Activated naive CD8-positive, alpha-beta T cell treated with anti-CD3 and anti-CD28 coated beads, Interleukin-2, amount 50 U/mL, for 24 hours (primary cell): ENCODE measurements at places on chromosomes 16 and 17.
A peak's percentile ranks its signal among the peaks of the same experiment; 100 is the strongest.

DNA sequence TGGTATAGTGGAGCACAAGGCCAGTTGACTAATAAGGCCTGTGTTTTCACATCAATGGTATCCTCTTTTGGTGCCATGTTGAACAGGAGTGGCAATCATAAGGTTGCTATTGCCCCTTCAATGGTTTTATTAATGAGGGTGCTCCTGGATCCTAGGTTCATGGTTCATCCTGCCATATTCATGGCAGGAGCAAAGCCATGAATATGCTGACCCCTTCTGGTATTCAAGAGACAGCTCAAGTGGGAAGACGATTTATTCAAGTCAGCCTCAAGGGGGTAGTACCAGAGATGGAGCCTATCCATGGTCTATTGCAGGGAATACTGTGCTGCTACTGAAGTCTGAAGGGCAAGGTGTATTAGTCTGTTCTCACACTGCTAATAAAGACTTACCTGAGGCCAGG lies 2.6 kb downstream of the ABCA9 start:
- DNase-seq = no peak

DNA sequence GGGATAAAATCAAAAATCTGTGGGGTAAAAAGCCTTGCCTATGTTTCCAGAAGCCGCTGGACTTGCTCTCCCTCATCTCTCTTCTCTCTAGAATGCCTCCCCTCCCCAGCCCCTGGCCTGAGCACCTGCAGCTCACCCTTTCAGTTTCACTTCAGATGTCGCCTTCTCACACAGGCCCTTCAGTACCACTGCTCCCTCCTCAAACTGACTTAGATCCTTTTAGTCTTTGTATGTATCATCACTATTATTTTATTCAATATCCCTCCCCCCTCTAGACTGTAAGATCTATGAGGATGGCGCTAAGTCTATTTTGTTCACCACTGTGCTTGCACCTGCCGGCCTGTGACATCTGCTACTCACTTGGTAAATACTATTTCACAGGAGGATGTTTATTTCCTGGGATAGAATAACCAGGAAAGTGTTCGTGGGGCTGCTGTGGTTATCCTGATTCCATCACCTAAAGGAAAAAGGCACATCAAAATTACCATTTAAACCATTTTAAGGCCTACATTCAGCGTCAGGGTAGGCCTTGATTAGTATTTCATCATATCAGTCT lies 122.3 kb downstream of the MRTFB start:
- peak; percentile 20 for DNase-seq

GRCh38 chr16:84115919-84116719 lies 623 bp downstream of the MBTPS1 start:
- no peak for DNase-seq

DNA sequence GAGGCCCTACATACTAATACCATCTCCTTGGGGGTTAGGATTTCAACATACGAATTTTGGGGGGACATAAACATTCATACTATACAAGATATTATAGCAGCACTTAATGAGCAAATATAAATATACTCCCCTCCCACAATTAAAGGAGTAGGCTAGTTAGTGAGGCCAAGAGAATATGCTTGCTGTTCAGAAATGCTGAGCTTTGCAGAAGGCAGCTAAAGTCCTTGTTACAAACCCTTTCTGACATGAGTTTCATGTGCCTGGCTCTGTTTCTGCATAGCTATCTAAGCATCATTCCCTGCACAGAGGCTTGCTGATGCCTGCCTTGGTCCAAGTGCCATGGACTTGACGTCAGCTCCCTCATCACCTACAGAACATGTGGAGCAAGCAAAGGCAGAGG lies 73.5 kb downstream of the GP2 start:
- DNase-seq = no peak

DNA sequence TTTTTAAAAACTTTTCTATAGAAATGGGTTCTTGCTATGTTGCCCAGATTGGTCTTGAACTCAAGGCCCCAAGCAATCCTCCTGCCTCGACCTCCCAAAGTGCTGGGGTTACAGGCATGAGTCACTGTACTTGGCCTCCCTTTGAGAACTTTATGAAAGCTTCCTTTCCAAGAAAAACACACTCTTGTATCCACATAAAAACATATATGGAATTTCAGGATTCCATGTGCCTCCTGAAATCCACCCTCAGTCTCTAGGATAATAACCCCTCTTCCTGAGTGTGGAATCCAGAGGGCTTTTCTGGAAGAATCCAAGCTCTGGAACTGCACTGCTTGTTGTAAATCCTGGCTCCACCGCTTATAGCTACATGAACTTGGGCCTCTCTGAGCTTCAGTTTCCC lies 53.2 kb upstream of the MRTFB start:
- DNase-seq = no peak

DNA sequence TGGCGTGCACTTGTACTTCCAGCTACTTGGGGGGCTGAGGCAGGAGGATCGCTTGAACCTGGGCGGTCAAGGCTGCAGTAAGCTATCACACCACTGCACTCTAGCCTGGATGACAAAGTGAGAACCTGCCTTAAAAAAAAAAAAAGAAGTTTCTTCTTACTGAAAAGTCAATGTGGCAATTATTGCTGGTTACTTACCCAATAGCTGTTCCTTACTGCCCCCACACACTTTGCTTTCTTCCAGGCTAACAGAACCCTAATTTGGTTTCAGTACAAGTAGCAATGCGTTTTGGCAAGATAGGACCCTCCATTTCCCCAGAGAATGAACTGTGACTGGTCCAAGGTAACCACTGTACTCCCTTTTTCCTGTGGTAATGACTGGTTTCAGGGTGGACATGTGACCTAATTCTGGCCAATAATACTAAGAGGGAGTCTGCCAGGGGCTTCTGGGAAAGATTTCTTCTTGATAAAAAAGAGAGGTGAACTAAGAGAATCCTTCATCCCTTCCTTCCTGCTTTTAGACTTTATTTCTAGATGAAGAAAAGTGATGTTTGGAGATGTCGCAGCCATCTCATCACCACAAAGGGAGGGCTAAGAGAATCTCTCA lies 58.8 kb upstream of the MSI2 start:
- no peak for DNase-seq

- DNase-seq = no peak
These were observed 5.8 kb downstream of the TOM1L2 start for GRCh38 chr17:17966399-17966798.

DNA sequence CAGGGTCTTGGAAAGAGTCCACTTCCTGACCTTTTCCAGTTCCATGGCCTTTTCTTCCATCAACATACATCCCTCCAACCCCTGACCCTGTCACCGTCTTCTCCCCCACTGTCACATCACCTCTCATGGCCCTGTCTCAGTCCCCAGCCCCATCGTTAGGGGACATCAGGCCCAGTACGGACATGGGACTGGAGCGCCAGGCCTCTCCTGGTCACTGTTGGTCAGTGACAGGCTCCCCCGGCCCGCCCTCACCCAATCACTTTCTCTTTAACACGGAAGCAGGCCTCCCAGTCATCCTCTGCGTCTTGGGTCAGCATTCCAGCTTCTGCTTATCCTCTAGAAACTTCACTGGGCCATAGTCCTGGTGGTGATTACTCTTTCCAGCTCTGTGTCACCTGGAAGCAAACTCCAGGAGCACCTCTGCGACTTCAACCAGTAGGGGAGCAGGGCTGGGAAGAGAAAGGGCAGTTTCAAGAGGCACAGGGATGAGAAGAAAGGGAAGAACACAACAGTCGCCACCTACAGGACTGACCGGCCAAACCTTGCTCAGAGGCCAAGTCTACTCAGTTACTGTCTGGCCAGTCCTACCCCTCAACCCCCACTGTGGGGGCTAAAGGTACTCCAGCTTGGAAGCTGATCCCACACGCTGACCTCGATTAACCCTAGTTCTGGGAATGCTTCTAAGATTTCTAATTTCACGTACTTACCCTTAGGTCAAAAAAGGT lies 15.9 kb upstream of the ICAM2 start:
- DNase-seq = no peak

- no peak for DNase-seq
These were observed 341.9 kb upstream of the CDH11 start for GRCh38 chr16:65463652-65464260.

DNA sequence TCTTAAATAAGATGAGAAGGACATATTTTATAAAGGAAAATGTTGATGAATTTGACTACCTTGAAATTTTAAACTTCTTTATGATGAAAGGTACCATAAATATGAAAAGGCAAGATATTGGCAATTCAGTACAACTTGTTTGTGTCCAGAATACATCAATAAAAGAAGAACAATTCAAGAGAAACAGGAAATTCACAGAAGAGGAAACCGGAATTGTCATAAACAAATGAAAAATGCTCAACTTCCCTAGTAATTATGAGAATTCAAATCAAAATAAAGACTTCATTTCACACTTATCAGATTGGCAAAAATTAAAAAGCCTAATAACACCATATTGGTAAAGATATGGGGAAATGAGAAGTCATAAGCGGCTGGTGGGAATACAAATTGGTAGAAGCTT lies 54.3 kb downstream of the WSB1 start:
- DNase-seq = no peak

DNA sequence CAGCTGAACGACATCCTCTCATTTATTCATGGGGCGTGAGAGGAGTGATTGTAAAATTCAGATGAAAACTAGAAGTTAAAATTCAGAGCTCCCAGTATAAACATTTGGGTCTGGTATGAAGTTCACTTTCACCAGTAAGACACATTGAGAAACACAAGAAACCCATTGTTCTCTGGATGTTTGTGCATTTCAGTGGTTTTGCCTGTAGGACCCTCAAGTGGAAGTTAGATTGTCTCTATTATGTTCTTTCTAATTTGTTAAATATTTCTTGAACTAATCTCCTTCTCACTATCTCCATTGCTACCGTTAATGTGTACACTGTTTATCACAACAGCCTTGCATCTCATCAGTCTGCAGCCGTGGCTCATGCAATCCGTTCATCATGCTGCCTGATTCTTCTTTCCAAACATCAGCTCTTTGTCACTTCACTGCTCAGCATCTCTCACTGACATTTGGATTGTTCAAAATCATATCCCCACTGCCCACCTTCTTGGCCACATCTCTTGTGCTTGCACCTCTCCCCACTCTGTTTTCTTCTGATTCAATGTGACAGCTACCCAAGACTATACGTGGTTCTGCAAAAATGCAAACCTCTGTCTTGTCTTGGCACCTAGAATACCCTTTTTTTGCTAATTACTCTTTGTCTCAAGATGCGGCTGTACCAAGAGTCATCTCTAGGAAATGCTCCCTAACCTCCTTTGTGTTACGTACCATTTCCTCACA lies 49.5 kb downstream of the HLF start:
- DNase-seq = no peak

DNA sequence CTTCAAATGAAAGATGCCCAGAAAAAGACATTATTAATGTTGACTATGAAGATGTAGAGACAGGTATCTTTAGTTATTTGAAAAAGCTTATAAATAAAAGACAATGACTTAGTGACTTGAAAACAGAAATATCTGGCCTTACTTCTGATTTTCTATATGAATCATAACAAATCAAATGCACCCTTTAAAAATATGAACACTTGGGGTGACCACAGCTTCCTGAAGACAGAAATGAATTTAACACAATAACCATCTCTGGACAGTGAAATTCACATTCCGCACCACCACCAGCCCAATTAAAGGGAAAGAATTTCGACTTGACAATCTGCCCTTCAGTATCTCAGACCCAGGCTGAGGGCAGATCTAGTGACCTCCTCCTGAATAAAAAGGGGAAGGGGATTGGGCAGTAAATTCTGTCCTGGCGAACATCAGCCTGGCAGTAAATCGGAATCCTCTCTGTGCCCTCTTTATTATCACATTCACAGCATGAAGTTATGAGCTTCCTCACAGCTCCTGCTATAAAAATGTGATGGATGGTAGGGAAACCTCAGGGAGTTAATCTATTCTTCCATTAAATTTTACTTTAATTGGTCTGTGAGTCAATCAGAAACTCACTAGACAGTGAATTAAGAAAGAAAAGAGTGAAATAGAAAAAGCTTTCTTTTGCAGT lies 131.5 kb downstream of the SNX11 start:
- DNase-seq = no peak

DNA sequence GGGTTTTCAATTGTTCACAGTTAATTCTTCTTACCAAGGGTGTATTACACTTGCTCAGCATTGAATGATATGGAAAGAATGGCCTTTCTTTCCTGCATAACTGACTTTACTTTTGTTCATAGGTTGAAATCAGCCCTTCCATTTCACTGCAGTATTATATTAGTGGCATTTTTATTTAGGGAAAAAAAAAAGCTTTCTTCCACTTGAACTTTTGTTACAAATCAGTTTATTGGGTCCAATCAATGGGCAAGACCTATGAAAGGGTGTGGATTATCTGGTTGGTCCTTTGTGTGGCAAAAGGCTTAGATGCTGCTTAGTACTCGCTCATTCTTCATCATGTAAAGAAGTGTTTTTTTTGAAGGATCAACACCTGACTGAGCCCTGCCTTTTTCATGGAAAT lies 74.1 kb downstream of the WNT3 start:
- no peak for DNase-seq

GRCh38 chr17:61504697-61505096 lies 52.5 kb downstream of the TBX4 start:
- no peak for DNase-seq

DNA sequence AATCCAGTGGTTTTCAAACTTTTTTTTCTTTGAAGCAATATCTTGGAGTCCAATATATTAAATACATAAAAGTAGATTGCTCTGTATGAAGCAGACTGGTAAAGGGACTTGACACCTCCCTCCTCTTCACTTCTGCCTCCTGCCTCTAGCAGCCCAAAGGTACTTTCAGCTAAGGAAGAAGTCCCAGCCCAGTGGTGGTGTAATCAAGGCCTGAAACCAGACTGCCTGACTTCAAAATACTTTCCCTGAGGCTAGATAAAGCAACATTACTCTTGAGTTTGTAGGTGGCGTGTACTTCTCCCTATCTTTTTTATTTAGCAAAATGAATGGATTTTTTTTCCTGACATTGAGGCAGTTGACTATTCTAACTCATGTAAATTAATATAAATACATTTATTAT lies 122.4 kb upstream of the TMEM97 start:
- DNase-seq = no peak

DNA sequence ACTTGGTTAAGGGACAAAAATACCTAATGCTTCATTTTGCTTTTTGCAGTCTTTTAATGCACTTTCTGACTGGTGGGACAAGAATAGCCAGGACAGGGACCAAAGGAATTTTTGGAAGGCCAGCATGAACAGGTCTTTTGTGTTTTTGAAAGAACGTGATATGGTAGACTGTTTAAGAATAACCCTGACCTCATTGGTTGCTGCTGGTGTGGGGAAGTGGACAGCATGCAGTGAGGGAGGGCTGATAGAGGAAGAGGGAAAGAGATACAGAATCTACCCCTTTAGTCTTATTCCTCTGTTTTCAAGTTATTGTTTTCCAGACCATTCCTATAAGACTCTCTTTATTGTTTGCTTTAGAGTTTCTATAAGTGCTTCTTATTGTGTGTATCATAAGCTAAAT lies 816.2 kb downstream of the CDH11 start:
- DNase-seq = no peak
